ENCODE measurements at places on chromosomes 12 and 14.

GRCh38 chr12:108185002-108185401, 55.9 kb downstream of the WSCD2 start:
- DNase-seq: no peak

- no peak for DNase-seq
Measured at GRCh38 chr14:23735394-23735793, 99.2 kb downstream of the DHRS2 start.

- DNase-seq: no peak
Measured at GRCh38 chr12:78403136-78403535, 461.4 kb upstream of the SYT1 start.

DNA sequence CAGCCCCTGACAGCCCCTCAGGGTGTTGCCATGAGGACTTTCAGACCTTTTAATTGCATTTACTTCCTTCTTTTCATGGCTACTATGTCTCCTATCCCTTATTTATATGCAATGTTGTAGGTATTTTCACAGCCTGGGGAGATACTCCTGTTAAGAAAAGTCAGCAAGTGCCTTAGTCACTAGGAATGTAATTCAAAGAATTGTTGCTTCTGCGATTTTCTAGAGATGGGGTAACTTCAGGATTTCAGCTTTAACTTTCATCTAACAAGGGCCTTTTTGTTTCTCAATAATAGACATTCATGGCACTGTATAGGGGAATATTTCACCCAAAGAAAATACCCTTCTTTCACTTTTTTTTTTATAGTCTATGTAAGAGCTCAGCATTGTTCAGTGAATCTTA, 533.3 kb upstream of the MIS18BP1 start:
- no peak for DNase-seq

DNA sequence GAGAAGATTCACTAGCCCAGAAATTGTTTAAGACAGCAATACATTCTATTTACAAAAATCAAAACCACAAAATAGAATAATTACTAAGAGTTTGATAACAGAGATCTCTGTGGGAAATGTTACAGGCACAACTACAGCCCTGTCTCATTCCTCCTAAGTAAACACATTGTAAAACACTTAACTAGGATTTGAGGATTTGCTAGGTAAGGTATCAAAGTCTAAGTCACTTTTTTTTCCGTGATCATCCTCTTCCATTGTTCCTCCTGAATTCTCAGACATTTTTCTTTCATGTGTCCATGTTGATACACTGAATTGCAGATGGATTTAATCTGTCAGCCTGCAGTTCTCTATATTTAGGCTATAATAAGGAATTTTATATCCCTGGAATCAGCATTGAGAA, 127.5 kb downstream of the ACSS3 start:
- no peak for DNase-seq

GRCh38 chr12:91065396-91065795, 7.6 kb upstream of the KERA start:
- DNase-seq: no peak

GRCh38 chr12:107468182-107468581, 217.4 kb upstream of the PWP1 start:
- no peak for DNase-seq

GRCh38 chr12:38745601-38746000, 159.8 kb downstream of the CPNE8 start:
- no peak for DNase-seq

DNA sequence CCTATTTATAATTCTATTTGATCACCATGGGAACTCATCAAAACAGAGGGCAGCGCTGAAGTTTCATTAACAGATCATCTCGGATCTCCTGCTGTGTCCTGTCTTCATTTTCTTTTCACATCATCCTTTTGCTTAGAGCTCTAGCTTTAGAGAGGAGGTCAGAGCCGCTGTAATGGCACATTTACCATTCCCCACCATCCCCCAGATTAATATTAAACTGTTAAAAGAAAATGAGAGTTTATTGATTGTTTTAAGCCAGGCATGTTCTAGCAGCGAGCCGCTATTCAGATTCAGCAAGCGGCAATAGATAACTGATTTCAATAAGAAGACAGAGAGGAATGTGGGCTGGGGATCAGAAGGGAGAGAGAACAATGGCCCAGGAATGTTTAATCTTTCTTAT, 308.8 kb downstream of the EGLN3 start:
- DNase-seq: no peak

- no peak for DNase-seq
Measured at GRCh38 chr14:41900644-41901043, 294.0 kb downstream of the LRFN5 start.

DNA sequence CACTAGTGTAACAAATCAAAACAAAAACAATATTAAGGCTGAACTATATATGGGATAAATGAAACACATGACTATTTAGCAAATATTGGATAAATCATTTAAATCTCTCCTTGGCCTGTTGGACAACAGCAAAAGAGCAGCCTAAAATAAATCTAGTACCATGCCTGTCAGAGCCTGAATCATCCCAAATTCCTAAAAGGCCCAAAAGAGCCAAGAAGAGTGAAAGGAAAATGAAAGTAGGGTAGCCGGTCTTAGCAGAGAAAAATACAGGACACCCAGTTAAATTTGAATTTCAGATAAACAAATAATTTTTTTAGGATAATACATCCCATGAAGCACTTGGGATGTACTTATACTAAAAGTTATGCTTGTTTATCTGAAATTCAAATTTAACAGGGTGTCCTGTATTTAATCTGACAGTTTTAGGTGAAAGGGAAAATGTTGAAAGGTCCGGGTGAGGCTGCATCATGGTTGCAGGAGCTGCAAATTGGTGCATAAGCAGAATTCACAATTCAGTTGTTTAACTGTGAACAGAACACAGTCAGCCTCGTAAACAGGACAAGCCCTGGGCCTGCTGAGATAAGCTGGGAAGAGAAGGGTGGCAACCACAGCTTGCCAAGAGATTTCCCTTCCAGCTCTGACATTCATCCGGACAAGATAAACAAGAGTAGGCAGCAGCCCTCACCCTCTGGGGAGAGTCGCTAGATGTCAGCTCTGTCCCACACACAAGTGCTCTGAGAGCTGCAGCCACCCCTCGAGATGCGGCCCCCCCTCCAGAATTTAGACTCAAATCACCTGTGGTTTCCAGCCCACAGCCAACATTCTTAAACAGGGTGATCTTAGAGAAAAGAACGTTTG, 30.3 kb downstream of the DMAC2L start:
- DNase-seq: no peak

- no peak for DNase-seq
Measured at GRCh38 chr12:57779736-57780135, 2.9 kb upstream of the TSFM start.

DNA sequence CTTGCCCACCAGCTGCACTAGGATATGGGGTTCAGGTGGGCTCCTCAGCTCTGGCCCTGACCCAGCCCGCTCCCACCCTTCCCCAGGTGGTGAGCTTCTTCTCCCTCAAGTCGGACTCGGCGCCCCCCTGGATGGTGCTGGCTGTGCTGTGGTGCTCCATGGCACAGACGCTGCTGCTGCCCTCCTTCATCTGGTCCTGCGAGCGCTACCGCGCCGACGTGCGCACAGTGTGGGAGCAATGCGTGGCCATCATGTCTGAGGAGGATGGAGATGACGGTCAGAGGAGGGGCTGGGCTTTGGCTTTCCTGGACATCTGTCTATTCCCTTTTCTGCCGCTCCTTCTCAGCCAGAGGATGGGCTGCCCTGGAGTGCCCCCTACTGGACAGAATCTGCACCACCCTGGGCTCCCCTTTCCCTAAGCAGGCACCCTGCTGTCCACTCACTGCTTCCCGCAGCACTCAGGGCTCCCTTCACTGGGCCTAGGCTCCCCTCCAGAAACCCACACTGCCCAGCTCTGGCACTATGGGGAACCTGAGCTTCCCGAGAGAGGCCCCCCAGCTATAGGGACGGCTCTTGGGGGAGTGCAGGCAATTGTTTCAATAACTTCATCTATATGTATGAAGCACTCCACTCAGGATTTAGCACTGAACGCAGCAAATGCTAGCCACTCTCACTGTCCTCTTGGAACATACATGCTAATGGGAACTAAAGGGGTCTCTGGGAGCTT, 2.6 kb upstream of the P3H3 start:
- no peak for DNase-seq

DNA sequence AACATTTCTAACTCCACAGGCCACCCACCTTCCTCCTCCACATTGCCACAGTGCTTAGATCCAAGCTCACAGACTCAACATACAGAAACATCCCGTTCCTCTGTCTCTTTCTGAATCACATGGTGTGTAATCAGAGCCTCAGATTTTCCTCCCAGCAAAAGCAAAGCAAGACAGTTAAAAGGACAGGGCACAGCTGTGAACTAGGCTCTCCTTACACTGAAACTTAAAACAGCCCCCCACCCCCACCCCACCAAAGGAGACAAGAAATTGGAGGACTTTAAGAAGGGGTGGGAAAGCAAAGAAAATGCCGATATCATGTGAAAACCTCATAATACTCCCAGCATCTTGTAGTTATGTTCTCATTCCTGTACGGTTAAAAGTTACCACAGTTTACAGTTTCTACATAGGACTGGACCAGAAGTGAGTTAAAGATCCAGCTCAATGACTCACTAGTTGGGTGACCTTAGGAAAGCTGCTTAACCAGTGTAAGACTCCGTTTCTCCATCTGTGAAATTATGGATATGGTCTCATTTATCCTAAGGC, 4.8 kb downstream of the YBX3 start:
- DNase-seq: no peak

DNA sequence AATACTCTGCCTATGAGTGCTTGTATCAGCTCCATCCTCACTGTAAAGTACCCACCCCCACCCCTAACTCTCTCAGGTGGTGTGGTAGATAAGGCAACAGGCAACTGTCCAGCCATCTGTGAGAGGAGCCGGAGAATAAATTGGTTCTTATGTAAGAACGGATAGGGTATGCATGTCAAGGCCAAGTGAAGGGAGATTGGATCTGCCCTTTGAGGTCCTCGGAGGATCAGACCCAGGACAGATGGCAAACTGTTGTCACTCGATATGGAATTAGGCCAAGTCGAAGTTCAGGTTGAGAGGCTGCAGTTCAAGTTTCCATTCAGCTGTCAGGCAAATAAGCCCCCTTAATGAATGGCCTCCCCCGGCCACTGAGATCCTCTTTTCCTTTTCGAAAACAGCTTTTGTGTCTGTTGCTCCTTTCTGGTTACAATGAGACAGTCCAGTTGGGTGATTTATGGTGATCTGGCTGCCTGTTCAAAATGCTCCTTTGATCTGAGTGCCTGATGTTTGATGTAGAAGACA, 120.3 kb downstream of the VRK1 start:
- no peak for DNase-seq

- no peak for DNase-seq
Measured at GRCh38 chr14:38528582-38528981, 272.7 kb upstream of the CLEC14A start.

GRCh38 chr12:4144676-4145075, 128.9 kb upstream of the CCND2 start:
- DNase-seq: no peak

GRCh38 chr14:104157016-104157928, 18.9 kb downstream of the KIF26A start:
- no peak for DNase-seq

- DNase-seq: no peak
Measured at GRCh38 chr12:113318900-113319628, 15.8 kb downstream of the SLC8B1 start.

All from cortex of kidney (tissue), 1 donor.